NCI-H748 treated with DMSO at 0.1 percent for 48 hours (cell line): ENCODE measurements at places on chromosomes 7 and 10.

GRCh38 chr10:13765641-13766341 is 179.0 kb downstream of the PRPF18 start:
- no peak for DNase-seq

DNA sequence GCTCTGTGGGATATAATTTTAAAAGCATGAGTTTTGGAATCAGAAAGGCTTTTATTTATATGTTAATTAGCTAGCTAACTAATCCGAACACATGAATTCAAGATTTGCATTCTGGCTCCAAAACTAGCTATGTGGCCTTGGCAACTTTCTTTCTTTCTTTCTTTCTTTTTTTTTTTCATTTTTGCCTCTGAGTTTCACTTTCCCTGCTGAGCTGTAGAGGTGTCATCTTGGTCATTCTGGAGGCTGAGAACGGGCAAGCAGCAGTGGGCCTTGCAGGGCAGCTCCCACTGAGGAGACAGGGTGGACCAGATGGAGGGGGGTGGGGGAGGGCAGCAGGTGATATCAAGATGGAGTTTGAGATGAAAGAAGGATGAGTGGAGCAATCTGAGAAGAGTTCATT is 24.8 kb upstream of the SFMBT2 start:
- no peak for DNase-seq

GRCh38 chr10:86368987-86369386 is 2.4 kb upstream of the GRID1 start:
- DNase-seq: no peak

DNA sequence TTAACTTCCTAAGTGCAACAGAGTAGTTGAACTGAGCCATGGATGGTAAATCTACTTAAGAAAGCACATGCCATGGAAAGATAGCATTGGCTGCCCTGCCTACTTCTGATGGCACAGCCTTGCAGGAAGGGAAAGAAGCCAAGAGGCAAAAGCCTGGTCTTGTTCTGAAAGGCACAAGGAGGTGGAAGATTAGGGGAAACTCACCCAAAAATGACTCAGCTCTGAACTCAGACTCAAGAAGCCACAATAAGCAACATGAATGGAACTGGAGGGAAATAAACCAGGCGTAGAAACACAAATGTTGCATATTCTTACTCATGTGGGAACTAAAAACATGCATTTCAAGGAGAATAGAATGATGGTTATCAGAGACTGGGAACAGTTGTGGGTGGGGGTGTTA is 20.8 kb upstream of the ALOX5 start:
- no peak for DNase-seq

DNA sequence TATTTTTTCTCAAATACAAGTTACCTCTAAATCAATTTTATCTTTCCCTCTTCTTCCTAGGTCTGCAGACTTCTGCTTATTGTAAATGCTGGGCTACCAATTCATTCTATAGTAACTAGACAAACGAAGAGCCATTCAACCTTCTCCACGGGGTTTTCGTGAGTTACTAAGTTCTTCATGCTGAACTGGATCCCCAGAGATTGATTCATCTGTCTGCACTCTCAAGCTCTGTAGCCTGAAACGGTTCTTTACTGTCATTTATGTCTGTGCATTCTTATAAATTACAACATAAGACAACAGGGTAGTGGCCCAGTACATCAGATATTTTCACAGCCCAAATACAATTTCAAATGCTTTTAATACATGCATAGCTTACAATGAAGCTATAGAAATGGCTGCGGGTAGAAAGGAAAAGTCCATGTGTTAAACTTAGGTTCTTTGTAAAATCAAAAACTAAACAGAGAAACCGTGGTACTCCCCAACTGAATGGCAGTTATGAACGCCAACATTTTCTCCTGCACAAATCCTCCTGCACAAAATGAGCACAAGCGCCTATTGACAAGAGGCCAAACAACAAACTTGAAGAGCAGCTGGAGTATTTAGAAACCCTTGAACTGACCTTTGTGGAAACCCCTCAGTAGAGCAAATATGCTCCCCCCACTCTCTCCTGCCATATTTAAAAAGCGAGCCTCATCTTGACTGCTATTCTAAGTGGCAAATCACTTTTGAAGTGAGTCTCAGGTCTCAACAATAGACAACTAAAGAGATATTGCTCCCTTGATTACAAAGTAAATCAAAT is 20.7 kb downstream of the LAMB1 start:
- peak; percentile 13 for DNase-seq

DNA sequence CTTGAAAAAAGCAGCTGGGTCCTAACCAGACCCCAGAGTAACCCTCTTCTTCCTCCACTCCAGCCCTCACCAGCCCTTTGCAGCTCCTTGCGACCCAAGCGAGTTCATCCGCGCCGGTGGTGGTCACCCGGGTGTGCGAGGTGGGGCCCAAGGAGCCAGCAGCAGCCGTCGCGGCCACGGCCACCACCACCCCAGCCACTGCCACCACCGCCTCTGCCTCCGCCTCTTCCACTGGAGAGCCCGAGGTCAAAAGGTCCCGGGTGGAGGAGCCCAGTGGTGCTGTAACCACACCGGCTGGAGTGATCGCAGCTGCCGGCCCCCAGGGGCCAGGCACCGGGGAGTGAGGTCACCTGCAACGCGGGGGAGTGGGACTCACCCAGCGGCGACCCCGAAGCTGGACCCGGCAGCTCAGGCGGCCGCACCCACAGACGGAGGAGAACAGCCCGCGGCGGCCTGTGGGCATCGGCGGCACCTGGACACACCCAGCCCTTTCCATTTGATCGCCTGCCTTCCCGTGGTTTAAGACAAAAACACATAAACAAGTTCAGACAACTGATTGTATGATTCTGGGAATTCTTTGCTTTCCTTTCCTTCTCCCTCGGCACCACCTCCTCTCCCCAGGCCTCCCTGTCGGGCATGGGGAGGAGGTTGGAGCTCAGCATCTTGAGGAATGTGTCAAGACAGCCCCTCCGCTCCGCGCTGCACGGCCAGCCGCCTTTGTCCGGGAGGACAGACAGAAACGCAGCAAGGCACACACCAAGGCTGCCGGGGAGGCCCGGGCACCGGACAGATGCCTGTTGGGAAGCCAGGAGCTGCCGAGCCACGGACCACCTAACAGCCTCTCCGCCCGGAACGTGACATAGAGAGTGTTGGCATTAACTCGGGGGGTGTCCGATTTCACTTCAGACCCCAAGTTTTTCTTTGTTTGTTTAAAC is 13.0 kb upstream of the AP5Z1 start:
- no peak for DNase-seq

GRCh38 chr7:2141021-2141410 is 91.7 kb downstream of the MAD1L1 start:
- DNase-seq: no peak

- DNase-seq: no peak
Measured at GRCh38 chr7:57443567-57443966, 6.4 kb upstream of the ZNF716 start.

DNA sequence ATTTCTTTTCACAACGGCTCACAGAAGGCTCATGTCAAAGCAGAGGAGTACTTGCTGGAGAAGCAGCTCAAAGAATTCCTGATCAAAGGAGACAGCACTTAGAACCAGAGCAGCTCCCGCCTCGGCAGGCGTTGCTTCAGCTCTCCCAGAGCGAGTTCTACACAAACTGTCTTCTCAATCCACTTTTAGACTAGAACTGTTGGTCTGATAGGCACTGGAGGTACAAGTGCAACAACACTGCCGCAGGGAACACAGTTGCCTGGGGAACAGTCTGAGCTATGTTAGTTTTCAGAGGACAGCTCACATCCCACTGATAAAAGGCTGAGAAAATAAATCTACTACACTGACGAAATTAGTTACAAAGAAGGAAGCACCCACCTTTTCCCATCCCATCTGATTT is 35.4 kb downstream of the CYTH3 start:
- DNase-seq: no peak

DNA sequence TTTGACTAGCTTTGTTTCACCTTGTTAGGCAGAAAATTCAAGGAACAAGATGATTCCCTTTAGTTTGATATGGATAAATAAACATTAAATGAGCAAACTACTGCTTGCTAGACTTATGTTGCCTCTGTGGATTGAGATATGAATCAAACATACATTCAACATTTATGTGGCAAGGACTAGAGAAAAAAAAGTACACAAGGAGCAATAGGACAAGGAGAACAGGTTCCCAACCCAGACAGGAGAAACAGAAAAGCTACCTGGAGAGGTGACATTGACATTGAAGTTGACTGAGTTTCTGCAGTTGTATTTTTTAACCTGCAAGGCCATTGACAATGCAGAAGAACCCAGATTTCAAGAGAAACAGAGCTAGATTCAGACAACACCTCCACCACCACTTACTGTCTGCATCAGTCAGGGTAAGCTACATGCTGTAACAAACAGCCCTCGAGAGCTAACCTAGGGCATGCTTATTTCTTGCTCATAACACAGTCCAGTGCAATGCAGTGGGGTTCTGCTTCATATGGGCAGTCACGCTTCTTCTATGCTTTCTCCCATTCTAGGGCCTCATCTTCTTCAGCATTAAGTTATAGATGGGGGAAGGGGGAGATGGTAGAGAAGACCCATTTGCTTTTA is 180.9 kb upstream of the LYZL1 start:
- no peak for DNase-seq

DNA sequence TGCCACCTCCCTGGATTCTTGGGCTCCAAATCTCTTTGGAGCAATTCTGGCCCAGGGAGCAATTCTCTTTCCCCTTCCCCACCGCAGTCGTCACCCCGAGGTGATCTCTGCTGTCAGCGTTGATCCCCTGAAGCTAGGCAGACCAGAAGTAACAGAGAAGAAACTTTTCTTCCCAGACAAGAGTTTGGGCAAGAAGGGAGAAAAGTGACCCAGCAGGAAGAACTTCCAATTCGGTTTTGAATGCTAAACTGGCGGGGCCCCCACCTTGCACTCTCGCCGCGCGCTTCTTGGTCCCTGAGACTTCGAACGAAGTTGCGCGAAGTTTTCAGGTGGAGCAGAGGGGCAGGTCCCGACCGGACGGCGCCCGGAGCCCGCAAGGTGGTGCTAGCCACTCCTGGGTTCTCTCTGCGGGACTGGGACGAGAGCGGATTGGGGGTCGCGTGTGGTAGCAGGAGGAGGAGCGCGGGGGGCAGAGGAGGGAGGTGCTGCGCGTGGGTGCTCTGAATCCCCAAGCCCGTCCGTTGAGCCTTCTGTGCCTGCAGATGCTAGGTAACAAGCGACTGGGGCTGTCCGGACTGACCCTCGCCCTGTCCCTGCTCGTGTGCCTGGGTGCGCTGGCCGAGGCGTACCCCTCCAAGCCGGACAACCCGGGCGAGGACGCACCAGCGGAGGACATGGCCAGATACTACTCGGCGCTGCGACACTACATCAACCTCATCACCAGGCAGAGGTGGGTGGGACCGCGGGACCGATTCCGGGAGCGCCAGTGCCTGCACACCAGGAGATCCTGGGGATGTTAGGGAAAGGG is 913 bp downstream of the NPY start:
- no peak for DNase-seq

- no peak for DNase-seq
Measured at GRCh38 chr7:95097291-95097690, 189.9 kb downstream of the PPP1R9A start.

DNA sequence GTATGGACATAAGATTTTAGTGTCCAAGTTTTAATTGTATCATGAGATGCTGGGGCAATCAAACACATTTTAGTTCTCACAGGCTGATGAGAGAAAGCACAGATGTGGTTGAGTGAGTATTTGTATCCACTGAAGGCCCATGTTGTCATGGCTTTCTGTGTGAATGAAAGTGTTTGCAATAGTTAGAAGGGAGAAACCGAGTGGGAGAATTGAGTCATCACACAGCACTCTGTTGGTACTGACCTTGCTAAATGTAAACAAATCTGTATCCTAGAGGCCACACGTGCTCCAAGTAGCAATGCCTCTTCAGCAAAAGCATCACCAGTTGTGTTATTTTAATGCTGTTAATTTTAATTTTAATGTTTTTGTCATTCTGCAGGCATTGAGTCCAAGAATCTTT is 121.2 kb downstream of the EMX2 start:
- peak; percentile 14 for DNase-seq

DNA sequence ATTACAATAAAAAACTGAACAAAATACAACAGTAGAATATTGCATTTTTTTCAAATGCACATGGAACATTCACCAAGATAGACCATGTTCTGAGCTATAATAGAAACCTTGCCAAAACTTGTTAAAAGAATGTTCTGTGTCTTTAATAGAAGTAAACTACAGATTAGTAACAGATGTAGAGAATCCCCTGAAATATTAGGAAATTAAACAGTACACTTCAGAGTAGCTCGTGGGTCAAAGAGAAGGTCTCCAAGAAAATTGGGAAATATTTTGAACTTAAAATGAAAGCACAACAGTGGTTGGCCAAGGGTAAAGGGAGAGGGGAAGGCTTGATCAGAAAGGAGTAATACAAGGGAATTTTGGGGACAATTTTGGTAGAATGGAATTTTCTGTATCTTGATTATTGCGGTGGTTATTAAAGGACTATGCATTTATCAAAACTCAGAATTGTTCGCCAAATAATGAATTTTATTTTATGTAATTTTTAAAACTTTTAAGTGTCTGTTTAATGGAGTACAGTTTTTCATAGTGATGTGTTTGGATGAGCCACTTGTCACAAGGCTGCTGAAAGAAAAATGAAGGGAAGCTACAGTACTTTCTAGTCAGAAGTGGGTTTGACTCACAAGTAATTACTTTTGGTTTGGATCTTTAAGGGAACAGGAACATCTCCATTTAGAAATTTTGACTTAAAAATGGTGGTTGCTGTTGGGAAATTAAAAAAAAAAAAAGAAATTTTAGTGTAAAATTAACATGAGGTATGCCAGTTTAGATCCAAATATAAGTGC is 10.2 kb downstream of the PLEKHA8 start:
- DNase-seq: no peak

DNA sequence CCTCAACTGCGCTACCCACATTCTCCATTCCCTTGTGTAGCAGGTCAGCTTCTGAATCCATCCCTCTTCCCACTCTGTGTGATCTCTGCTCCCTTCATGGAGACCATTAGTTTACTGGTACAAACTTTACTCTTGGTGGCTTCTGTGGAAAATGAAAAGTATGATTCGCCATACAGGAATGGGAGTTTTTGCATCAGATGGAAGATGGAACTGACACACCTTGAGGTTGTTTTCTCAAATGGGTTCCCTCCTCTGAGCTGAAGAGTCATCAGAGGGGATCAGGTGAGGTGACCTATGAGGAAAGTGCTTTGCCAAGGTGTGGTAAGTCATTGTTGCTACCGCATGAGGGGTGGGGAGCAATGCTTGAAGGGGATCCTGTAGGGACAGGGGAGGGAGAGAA is 266.8 kb downstream of the INHBA start:
- DNase-seq: no peak
